ENCODE measurements at places on chromosomes 2 and 18.

DNA sequence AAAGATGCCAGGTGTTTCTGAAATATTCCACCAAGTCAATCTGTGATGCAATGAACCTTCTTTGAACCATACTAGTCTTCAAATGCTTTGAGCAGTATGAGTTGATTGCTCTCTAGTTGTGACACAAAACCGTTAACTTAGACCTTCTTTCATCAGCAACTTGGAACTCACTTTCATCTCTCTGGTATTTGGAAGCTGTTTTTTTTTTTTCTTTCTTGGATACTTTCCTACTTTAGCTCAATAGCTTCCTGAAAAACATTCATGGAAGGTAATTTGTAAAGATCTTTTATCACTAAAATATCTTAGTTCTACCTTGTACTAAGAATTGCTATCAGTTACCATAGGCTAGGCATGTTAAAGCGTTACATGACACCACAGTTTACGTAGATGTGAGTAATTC is 1071.9 kb upstream of the CHAC2 start:
- DNase-seq = no peak

DNA sequence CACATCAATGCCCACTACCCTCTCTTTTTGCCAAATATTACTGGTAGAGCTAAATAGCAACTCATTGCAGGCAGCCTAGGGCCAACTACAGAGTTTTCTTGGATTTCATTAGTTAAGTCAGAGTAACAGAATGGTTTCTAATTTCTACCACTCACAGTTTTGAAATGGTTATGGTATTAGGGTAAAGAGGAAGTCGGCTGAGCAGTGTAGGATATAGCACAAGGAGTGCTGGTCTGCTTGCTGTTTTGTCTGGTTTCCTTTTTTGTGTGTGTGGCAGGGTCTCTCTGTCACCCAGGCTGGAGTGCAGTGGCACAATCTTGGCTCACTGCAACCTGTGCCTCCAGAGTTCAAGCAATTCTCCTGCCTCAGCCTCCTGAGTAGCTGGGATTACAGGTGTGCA is 289.2 kb upstream of the CCDC68 start:
- no peak for DNase-seq

DNA sequence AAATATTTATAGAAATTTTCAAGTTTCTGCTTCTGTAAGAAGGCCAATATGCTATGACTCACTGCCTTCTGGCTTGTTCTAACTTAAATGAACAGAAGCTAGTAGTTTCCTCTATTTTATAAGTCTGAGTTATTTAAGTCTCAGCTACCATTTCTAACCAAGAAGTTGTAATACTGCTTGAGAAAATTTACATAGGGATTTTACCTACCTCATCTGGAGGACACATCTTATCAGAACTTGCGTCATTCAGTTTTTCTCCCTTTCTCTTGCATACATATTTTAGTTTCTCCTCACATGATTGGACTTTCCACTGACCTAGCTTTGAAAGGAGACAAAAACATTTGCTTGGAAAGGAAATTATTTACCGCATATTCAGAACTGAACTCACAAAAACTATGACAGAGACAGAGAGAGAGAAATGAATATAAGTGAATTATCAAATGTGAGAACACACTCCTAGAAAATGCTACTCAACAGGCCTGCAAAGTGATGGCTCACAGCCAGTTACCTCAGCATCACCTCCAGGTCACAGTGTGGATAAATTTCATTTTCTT is 81.1 kb upstream of the CD302 start:
- peak; percentile 53 for DNase-seq

DNA sequence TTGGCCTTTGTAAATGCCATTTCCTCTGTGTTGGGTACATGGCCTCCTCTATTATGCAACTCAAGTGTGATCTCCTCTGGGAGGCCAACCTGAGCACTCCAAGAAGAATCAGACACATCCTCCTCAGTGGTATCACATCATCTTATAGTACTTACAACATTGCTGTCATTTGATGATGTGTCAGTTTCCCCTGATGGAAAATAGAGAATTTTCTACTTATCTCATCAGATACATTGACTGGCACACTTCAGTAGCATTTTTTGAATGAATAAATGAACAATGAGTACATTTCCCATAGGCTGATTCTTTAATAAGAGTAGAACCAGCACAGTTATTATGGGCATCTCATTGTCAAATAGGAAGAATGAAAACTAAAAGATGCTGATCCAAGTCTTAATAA is 86.6 kb upstream of the NXPH2 start:
- DNase-seq = no peak

GRCh38 chr2:40483549-40484243 is 31.8 kb upstream of the SLC8A1 start:
- no peak for DNase-seq
